Naive thymus-derived CD4-positive, alpha-beta T cell (primary cell): ENCODE measurements at places on chromosomes 13 and 19. TPM values are rescaled to one million over a fixed set of nuclear protein-coding genes. Genes with fewer than 3 reads are reported as not detected.

The PLPP2 gene
- not detected for polyA plus RNA-seq

The CYP2A7 gene
- not detected for polyA plus RNA-seq

The SPACA4 gene
- polyA plus RNA-seq: not detected

The EID2 gene
- polyA plus RNA-seq: 19.7 TPM

The SLC17A7 gene
- not detected for polyA plus RNA-seq

The COX6B2 gene
- polyA plus RNA-seq: not detected

The DAND5 gene
- polyA plus RNA-seq: not detected

The ZNF492 gene
- polyA plus RNA-seq: 0.32 TPM

The PGLYRP2 gene
- polyA plus RNA-seq: 0.53 TPM

The RFPL4A gene
- polyA plus RNA-seq: not detected

The OR7D2 gene
- not detected for polyA plus RNA-seq

The ZNF223 gene
- polyA plus RNA-seq: 1.7 TPM

The PLVAP gene
- polyA plus RNA-seq: not detected

The IGFL4 gene
- not detected for polyA plus RNA-seq

The MCF2L gene
- 1.9 TPM for polyA plus RNA-seq

The CACNA1A gene
- polyA plus RNA-seq: 0.05 TPM

The FGF21 gene
- polyA plus RNA-seq: not detected

The SIGLEC5 gene
- polyA plus RNA-seq: not detected

The HIPK4 gene
- polyA plus RNA-seq: not detected

The ZNF699 gene
- polyA plus RNA-seq: 9.8 TPM

The SMG9 gene
- 7.9 TPM for polyA plus RNA-seq

The CCDC194 gene
- not detected for polyA plus RNA-seq

The ZNF813 gene
- polyA plus RNA-seq: 3.9 TPM

The IZUMO2 gene
- polyA plus RNA-seq: not detected

The C1QTNF9B gene
- not detected for polyA plus RNA-seq
